Right atrium auricular region (tissue), 2 donors: ENCODE measurements at places on chromosomes 6 and 20. TPM values are rescaled to one million over a fixed set of nuclear protein-coding genes. Genes with fewer than 3 reads are reported as not detected.

GRCh38 chr6:76451926-76452709 lies 379.7 kb upstream of the IMPG1 start:
- H3K36me3 ChIP-seq: no peaks in the 10 kb centered on the region
- no peaks in the 10 kb centered on the region for H3K27me3 ChIP-seq
- no peaks in the 10 kb centered on the region for H3K4me1 ChIP-seq
- H3K4me3 ChIP-seq: no peak overlapping the region
- H3K27ac ChIP-seq: no peak overlapping the region

DNA sequence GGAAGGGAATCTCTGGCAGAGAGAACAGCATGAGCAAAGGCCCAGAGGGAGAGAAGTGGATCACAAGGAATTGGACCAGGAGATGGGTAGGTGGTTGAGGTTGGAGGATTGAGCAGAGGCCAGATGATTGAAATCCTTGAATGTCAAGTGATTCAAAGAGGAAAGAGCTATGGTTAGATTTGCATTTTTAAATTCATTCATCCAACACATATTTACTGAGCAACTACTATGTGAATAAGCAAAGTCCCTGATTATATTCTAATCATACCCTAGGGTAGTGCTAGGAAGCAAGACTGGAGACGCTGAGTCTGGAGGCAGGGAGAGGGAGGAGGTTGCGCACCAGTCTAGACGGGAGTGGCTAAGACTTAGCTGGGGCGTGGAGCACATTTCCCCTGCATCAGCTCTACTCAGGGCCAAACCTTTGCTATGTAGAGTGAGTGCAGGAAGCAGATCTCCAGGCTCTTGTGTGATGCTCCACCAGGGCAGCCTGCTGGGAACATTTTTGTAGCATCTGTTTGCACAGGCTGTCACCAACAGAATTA lies 40.2 kb downstream of the EYA2 start:
- H3K27me3 ChIP-seq: no peaks in the 10 kb centered on the region
- no peaks in the 10 kb centered on the region for H3K36me3 ChIP-seq
- H3K4me3 ChIP-seq: no peak overlapping the region
- H3K27ac ChIP-seq: no peak overlapping the region
- DNase-seq: no peak
- peaks cover 21% of the 10 kb centered on the region for H3K4me1 ChIP-seq

DNA sequence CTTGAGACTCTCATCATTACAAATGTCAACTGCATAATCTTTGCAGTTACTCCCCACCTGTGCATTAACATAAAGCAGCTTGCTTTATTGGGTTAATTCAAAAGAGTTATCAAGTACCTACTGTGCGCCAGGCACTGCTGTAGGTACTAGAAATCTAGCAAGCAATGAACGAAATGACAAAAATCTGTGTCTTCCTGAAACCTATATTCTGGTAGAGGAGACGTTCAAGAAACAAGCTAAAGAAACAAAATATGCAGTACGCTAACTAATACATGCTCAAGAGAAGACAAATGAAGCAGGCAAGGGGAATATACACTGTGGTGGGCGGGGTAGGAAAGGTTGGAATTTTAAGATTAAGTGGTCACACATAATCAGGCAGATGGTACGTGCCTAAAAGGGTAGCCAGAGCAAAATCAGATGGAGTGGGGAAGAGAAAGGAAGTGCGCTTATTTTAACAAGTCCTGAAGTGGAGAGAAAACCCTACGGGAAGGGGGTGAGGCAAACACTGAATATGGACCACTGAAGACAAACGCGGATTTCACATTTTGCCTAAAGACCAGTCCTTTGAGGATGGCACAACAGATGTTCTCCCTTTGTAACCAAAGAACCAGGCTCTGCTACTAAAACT lies 1.2 kb downstream of the ELOVL2 start:
- H3K4me1 ChIP-seq: no peaks in the 10 kb centered on the region
- H3K27ac ChIP-seq: no peak overlapping the region
- peaks cover 6% of the 10 kb centered on the region for H3K27me3 ChIP-seq
- no peak for DNase-seq

- H3K27ac ChIP-seq: no peak overlapping the region
- H3K4me1 ChIP-seq: no peaks in the 10 kb centered on the region
- no peak overlapping the region for H3K4me3 ChIP-seq
- H3K36me3 ChIP-seq: no peaks in the 10 kb centered on the region
Observed at GRCh38 chr20:17339000-17339399, 112.2 kb downstream of the PCSK2 start.

DNA sequence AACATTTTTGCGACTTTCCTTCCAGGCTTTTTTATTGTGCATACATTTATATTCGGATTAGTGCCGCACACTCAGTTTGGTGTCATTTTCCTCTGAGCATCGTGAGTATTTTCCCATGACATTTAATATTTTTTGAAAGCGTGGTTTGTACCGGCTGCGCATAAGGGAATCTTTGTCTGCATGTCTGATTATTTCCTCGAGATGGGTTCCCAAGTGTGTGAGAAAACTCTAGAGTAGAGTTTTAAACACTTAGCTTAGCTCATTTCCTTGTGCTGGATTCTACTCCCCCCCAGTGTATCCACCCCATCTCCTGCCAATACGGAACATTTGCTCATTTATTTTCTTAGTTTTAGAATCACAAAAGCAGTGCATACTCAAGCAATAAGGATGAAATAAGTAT lies 94.3 kb downstream of the CDC5L start:
- H3K4me1 ChIP-seq: no peaks in the 10 kb centered on the region
- no peak overlapping the region for H3K4me3 ChIP-seq
- H3K27me3 ChIP-seq: no peaks in the 10 kb centered on the region
- no peak for DNase-seq
- no peaks in the 10 kb centered on the region for H3K36me3 ChIP-seq
- no peak overlapping the region for H3K27ac ChIP-seq

DNA sequence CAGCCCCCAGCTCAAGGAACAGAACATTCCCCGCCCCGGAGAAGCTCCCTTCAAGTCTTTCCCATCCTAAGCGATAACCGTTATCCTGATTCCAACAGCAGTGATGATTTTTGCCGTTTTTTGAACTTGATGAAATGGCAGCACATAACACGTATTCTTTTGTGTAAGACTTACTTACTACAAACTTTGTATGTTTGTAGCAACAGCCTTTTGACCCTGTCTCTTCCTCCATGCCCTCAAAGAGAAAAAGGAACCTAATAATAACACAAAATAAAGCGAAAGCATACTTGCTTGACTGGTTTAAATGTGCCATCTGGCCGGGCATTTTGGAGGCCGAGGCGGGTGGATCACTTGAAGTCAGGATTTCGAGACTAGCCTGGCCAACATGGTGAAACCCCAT lies 26.4 kb upstream of the SLC9A8 start:
- no peak overlapping the region for H3K27ac ChIP-seq
- DNase-seq: no peak

DNA sequence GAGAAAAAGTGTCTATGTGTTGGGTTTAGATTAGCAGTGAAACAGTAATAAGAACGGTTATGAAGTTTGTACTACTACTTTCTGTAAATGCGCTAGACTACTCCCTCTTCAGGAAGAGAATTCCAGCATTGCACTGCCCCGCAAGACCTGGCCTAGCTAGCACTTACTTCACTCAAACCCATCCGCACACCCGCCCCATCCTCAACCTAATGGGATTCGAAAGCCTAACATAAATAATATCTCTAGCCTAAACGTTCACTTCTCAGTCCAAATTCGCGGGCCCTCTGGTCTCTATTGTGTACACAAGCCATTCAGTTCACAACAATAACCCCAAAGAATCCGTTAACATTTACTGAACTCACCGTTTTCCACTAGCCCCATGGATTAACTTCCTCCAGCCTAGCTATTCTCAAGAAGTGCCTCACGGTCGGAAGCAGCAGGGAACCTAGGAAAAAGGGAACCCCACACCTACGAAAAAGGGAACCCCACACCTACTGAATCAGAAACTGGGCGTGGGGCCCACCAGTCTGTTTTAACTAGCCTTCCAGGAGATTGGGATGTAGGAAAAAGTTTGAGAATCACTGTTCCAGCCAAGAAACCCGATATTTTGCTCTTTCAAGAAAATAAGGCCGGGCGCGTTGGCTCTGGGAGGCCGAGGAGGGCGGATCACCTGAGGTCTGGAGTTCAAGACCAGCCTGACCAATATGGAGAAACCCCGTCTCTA lies 45.4 kb upstream of the BTN3A2 start:
- peaks cover 6% of the 10 kb centered on the region for H3K27me3 ChIP-seq
- H3K27ac ChIP-seq: no peak overlapping the region
- no peak overlapping the region for H3K4me3 ChIP-seq
- H3K4me1 ChIP-seq: peaks cover 9% of the 10 kb centered on the region

GRCh38 chr6:38057994-38058393 lies 238.5 kb downstream of the ZFAND3 start:
- H3K4me3 ChIP-seq: no peak overlapping the region
- peaks cover 8% of the 10 kb centered on the region for H3K4me1 ChIP-seq
- no peak for DNase-seq
- no peak overlapping the region for H3K27ac ChIP-seq

DNA sequence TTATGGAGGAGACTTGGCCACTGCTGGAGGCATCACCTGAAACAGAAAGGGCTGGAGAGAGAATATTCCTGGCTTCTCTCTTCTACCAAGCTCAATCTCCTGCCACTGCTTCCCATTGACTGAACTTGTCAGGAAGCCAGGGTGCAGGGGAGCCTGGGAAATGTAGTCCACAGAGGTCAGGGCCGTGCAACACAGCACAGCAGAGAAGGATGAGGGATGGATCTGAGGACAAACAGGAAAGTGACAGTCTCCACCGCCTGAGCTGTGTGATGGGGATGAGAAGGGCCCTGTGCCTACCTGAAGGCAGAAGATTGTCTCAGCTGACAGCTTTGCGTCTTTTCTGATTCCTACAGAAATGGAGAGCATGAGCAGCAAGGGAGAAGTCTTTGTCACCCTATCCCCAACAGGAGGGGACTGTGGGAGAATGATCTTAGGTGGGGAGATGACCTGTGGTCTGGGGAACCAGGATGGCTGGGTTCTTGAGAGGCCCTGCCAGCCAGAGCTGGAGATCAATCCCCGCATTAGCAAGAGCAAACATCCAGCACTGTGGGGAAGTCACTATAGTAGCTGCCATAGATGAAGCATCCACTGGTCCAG lies 114.2 kb downstream of the SNX5 start:
- H3K4me3 ChIP-seq: no peak overlapping the region
- no peak overlapping the region for H3K27ac ChIP-seq
- no peak for DNase-seq

DNA sequence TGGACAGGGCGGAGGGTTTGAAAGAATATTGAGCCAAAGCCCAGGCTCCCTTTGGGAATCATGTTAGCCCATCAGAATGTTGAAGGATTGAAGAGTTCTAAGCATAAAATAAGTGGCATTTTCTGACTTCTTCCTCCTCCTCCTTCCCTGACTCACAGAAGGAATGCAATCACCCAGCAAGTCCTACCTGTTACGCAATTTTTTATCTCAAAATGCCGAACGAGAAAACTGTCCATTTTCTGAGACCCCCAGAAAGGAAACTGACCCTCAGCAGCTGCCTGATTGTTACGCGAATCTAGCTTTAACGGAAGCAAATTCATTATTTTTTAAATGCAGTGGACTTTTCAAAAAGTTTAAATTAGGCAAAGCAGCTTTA lies 4.7 kb upstream of the DNAJC5 start:
- DNase-seq: no peak
- no peaks in the 10 kb centered on the region for H3K27me3 ChIP-seq
- H3K4me3 ChIP-seq: no peak overlapping the region
- peaks cover 8% of the 10 kb centered on the region for H3K4me1 ChIP-seq
- H3K27ac ChIP-seq: no peak overlapping the region
- H3K36me3 ChIP-seq: peaks cover 49% of the 10 kb centered on the region

GRCh38 chr20:4567170-4567569 lies 154.5 kb upstream of the PRND start:
- H3K27ac ChIP-seq: no peak overlapping the region
- H3K36me3 ChIP-seq: no peaks in the 10 kb centered on the region
- DNase-seq: no peak
- no peaks in the 10 kb centered on the region for H3K4me1 ChIP-seq

GRCh38 chr6:106396426-106397220 lies 36.1 kb downstream of the CRYBG1 start:
- H3K4me3 ChIP-seq: no peak overlapping the region
- DNase-seq: no peak
- H3K27ac ChIP-seq: no peak overlapping the region
- H3K27me3 ChIP-seq: no peaks in the 10 kb centered on the region
- no peaks in the 10 kb centered on the region for H3K4me1 ChIP-seq

DNA sequence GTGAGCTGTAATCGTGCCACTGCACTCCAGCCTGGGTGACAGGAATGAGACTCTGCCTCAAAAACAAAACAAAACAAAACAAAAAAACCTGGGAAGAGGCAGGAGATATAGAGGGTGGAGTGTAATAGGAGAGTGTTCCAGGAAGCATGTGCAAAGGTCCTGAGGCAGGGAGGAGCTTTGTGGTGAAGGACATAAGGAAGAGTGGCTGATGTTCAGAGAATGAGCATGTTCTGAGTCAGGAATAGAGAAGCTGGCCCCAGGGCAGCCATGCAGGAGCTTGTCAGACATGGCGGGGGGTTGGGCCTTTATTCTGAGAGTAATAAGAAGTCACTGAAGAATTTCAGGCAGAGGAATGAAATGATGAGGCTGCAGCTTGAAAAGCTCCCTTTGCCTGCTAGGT lies 337.0 kb downstream of the CDH26 start:
- H3K4me3 ChIP-seq: no peak overlapping the region
- no peaks in the 10 kb centered on the region for H3K27me3 ChIP-seq
- no peak overlapping the region for H3K27ac ChIP-seq
- DNase-seq: no peak

DNA sequence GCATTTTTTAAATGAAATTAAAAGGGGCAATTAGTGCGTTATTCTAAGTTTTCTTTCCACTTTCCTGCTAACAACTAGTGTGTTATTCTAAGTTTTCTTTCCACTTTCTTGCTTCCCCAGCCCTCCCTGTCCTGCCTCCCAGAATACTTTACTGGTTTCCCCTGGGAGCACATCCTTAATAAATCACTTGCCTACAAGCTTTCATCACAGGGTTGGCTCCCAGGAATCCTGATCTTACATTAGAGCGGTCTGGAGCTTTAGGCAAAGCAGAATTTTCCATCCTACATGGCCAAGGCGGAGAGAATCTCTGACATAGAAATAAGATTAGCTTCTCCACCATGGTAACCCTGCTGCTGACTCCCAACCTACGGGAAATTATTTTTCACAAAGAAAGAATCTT lies 150.4 kb downstream of the BFSP1 start:
- no peak overlapping the region for H3K27ac ChIP-seq
- H3K36me3 ChIP-seq: no peaks in the 10 kb centered on the region
- no peaks in the 10 kb centered on the region for H3K27me3 ChIP-seq
- DNase-seq: no peak

Gene BPIFA2
- total RNA-seq: not detected

Gene ECT2L
- 3.5 TPM for total RNA-seq

Gene ZKSCAN3
- 3.7 TPM for total RNA-seq

Gene SPATS1
- not detected for total RNA-seq

Gene RPS18
- 1,188 TPM for total RNA-seq

Gene BFSP1
- total RNA-seq: 0.51 TPM

Gene MTRF1L
- total RNA-seq: 26.4 TPM

Gene CCDC170
- total RNA-seq: 0.11 TPM

Gene OXT
- total RNA-seq: not detected
